ENCODE measurements at places on chromosomes 2 and 18.

DNA sequence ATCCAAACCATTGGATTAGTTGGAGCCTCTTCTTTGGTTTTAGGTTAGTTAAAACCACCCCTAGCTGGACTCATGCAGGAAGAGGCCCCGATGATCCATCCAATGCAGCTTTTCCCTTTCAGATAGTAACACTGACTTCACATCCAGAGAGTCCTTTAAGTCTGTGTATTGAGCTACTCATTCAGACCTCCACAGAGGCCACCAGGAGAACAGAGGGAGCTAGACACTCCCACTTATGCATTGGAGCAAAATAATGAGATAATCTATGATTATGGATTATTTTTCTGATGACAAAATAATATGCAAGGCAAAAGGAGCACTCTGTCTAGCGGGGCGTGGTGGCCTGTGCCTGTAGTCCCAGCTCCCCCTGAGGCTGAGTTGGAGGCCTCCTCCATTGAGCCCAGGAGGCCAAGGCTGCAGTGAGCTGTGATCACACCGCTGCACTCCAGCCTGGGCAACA lies 1.6 kb upstream of the ROCK2 start:
- no peak for DNase-seq

DNA sequence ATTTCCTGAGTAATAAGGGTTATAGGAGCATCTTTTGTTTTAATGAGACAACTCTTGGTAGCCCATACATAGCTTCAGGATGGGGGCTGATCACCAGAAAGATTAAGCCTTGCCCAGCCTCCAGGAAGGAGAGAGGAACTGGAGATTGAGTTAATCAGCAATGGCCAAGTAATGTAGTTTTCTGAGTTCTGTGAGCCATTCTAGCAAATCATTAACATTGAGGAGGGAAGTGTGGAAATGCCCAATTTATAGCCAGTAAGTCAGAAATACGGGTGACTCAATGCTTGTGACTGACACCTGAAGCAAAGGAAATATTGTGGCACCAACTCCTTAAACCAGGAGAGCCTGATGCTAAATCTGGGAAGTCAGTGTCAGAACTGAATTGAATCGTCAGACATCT lies 205.1 kb upstream of the SRD5A2 start:
- DNase-seq, result no peak

DNA sequence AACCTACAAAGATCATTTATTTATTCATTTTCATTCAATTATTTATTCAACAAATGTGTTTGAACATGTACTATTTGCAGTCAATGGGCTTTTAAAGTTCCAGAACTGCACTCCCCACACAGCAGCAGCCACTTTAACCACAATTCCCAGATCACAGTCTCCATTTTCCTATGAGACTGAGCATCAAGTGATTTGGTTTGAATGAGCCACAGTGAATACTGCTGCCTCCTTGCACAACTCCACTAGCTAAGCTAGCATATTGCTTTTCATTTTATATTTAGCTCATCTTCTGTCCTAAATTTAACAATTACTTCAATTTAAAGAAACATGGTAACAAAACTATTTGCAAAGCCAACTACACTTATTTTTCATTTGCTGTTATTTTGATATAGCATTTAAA lies 353.4 kb upstream of the VRK2 start:
- DNase-seq, result no peak

- no peak for DNase-seq
Observed at GRCh38 chr2:219951099-219951498, 323.7 kb downstream of the SLC4A3 start.

- no peak for DNase-seq
Observed at GRCh38 chr2:25155401-25155800, 13.0 kb downstream of the POMC start.

GRCh38 chr18:25467226-25467987 lies 115.4 kb upstream of the ZNF521 start:
- no peak for DNase-seq

DNA sequence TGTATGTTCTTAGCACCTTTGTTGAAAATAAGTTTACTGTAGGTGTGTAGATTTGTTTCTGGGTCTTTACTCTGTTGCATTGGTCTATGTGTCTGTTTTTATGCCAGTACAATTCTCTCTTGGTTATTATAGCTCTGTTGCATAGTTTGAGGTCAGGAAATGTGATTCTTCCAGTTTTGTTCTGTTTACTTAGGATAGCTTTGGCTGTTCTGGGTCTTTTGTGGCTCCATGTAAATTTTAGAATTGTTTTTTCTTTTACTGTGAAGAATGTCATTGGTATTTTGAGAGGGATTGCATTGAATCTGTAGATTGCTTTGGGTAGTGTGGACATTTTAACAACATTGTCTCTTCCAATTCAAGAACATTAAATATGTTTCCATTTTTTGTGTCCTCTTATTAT lies 69.1 kb downstream of the ANKRD62 start:
- no peak for DNase-seq

DNA sequence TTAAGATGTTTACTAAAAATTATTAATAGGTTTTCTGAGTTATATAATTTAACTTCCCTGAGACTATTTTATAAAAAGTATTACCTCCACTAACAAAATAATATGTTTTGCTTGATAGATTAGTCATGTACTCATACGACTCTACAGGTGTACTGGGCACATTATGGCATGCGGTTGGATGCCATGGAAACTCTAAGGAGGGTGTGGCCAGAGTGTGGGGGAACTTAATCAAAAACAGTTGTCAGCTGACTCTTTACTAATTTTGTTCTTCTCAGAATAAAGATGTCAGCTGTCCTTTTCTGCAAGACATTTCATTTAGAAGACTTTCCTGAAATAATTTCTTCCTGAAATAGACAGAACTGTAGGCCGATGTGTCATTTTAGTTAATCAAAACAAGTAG lies 228.3 kb upstream of the SIX3 start:
- DNase-seq, result no peak

DNA sequence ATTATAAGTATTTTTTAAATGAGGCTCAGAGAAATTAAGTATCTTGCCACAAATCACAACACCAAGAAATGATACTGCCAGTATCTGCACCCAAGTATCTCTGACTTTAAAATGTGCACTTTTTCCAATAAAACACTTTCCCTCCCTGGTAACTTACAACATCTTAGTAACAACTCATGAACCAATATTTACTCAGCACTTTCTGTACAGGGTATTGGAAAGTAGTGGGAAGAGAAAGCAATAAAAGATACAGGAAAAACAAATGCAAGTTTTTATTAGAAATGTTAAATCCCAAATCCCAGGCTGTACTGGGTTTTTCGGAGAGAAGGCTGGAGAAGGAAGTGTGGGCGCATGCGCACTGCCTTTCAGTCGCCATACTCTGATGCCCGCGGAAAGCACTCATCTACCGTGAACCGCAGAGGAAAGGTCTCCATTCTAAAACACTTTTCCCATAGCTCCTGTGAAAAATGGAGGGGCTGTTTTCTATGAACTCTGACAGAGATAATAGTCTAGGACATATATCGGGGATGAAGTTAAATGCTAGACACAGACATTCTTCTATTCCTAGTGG lies 52.1 kb downstream of the L3MBTL4 start:
- DNase-seq, result no peak

DNA sequence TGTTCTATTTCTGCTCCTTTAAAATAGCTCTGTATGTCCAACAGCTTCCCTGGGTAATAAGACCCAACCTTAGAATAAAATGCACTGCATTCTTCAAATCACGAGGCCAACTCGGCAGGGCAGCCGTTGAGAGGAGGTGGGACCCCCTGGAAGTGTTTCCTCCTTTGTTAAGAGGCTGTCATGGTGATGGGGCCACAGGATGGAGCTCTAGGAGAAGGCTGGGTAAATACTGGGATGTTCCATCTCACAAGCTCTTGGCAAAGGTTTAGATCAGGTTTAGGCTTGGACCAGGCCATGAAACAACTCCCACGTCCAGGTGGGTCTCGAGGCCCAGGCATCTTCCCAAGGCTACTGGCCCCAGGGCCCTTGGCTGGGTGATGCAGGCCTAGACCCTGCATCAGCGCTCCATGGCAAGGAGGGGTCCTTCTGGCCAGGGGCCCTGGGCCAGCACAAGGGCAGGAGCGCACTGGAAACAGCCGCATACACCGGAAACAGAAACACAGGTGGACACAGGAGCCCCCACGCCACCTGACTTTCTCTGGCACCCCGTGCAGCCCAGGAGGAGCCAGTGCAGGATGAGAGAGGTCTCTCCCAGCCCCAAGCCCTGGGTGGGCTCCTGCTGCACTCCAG lies 38.8 kb upstream of the OTOS start:
- no peak for DNase-seq

- DNase-seq, result no peak
Observed at GRCh38 chr2:96669539-96670215, 27.1 kb downstream of the FER1L5 start.

- no peak for DNase-seq
Observed at GRCh38 chr18:79577451-79578395, 101.9 kb upstream of the CTDP1 start.

GRCh38 chr2:95179451-95179850 lies 13.8 kb downstream of the ZNF2 start:
- DNase-seq, result no peak

- DNase-seq, result no peak
Observed at GRCh38 chr2:218981390-218981880, 3.5 kb downstream of the FEV start.

DNA sequence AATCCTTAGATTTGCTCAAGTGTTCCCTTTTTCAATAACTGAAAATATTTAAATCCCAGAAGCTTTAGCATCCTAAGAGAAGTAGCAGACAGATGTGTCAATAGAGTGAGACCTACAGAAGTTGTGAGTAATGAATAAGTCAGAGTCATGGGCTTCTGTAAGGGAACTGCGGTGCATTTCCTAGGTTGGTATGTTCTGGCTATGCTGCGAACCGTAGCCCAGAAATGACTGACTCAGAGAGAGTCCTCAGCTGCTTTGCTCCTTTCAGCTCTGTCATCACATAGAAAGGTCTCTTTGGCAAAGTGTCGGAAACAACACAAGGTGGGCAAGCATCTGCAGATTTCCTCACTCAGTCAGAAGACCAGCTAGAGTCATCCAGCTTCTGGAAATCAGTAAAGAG lies 297.1 kb downstream of the ARHGAP15 start:
- no peak for DNase-seq

DNA sequence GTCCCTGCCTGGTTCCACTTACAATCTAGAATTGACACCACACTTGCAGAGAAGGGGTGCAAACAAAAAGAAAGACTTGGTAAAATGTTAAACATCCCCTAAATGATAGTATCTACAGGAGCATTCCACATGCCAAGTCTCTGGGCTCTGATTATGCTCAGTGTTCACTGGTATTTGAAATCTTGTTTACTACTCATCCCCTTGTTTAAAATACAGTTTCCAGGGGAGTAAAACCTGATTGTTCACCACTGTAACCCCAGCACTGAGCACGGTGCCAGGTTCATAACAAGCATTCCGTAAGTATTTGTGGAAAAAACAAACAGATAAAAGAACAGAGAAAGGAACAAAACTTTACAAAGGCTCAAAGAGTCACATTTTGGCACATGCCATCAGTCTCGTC lies 11.7 kb downstream of the EPB41L3 start:
- no peak for DNase-seq

GRCh38 chr18:13716916-13717315 lies 9.4 kb downstream of the FAM210A start:
- DNase-seq, result no peak

DNA sequence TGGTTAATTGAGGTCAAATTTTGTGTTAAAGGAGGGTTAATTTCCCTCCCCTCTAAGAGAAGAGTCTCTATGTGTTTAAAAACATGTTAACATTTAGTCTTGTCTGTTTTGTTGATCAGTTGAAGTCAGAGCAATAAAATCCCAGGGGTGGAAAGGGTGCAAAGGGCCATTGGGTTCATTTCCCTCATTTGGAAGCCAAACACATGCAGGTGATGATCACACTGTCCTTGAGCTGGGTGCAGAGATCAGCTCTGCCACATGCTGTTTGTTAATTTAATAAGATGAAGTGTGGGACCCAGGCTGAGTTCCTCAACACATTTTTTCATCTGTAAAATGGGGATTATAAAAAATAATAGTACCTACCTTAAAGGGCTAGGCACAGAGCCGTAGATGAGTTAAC lies 260.9 kb downstream of the LPIN1 start:
- no peak for DNase-seq

DNA sequence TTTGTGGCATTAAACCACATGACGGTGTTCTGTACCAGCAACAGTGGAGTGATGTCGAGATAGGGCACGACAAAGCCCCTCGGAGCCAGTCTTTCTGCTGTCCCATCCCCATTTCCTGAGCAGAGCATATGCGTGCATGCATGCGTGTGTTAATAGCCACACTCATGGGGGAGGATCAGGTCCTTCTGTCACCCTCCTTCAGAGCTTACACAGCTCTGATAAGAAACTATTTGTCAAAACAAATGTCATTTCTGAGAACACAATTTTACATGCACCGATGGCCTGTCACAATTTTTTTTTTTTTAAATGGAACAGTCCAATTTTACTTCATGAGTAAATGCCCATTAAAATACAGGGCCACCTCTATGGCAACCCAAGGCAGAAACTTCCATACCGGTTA lies 95.9 kb upstream of the ZBTB14 start:
- no peak for DNase-seq

DNA sequence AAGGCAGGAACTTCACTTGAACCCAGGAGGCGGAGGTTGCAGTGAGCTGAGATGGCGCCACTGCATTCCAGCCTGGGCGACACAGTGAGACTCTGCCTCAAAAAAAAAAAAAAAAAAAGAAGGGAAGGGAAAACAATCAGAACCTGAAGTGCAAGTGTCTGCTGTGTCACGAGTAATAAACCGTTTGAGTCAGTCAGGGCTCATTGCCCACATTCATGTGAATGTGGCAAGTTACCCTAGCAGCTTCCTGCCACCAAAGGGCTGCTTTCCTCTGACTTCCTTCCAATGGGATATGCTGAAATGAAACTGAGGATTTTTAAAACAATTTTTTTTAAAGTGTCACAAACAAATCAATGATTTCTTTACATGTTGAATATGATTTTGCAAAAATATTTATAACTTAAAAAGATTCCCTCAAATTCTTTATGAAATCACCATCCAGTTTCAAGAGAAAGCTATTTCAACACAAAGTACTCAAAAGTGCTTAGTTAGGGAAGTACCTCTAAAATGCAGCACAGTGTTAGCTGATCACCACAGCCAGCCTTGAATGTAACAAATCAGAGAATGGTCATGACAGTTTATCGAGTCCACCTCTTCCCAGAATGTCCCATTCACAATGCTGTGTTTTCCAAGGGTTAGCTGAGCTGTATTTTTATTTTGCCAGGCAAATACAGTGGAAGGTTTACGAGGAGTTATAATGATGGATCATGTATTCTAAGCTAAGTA lies 36.4 kb downstream of the WDSUB1 start:
- no peak for DNase-seq

DNA sequence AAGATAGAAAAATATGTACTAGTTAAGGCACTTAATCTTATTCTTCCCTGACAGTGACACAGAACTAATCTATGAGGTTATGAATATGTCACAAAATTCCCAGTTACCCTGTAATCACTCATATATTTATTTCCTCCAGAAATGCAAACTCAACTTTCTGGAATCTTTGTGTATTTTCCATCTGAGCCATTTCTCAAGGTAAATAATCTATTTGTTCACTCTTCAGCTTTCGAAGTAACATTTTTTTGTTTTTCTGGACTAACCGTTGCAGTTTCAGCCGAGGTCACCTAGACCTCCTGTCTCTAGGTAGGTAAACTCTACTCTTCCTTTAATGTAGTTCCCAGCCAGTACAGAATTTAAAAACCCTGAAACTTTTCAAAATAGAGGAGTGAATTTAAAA lies 250.9 kb downstream of the EXOC6B start:
- no peak for DNase-seq

Measured in activated CD8-positive, alpha-beta memory T cell treated with anti-CD3 and anti-CD28 coated beads for 1 hour (primary cell).